Femur (tissue), 1 donor: ENCODE measurements at places on chromosomes 4 and X.

DNA sequence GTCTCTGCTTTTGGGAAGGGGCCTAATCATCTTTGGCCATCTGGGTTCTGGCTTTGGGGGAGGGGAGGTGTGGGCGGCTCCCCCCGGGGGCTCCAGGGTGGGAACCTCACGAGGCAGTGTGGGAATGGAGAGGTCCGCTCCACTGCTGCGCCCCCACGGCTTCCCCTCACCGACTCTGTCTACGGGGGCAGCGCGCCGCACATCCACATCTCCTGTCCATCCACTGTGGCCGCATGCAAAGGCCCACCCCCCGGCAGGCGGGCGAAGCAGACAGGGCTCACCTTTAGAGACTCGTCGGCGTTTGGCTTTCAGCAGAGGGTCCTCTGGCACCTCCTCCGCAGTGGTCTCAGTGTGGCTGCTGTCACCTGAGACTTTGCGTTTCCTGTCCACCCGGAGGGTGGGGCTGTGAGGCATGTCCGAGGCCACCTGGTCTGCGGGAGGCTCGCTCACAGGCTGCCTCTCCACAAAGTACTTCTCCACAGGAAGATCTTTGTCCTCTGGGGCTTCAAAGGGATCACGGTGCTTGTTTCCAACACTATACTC, 33.6 kb downstream of the BCOR start:
- no peak for DNase-seq

GRCh38 chrX:153526801-153527200, 9.4 kb downstream of the ATP2B3 start:
- no peak for DNase-seq

- no peak for DNase-seq
Observed at GRCh38 chr4:147408189-147408588, 72.7 kb upstream of the EDNRA start.

- DNase-seq, result no peak
Observed at GRCh38 chr4:18100657-18101056, 79.1 kb upstream of the LCORL start.

DNA sequence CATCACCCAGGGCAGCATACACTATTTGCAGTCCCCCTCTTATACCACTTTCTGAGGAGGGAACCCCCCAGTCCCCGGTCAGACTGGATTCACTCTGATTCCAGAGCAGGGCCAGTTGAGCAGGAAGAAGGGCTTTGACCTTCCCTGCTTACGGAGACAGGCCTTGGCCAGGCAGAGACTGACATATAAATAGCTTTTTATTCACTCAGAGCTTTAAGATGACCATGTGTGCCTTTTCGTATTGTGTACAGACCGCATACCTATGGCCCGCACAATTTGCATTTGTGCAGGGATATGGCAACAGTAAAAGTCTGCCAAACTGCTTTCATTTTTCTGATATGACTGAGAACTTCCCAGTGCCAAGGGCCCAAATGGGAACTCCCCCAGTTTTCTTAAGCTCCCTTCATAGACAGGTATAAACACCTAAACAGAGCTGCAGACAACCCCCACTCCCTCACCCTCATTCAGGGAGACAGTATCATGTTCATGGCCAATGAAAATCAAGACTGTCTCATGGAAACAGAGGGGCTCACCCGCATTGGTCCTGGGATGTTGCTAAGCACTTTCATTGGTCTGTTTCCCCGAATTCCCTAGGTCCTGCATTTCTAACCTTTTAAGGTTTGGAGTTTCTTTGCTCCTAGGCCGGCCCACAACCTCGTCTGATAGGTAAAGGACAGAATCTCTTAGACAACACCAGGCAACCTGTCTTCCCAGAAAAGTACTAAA, 86.0 kb downstream of the RTL5 start:
- DNase-seq, result peak; percentile 16

- DNase-seq, result no peak
Observed at GRCh38 chrX:153806999-153807575, 12.6 kb downstream of the SSR4 start.

- DNase-seq, result no peak
Observed at GRCh38 chrX:154812341-154813101, 7.2 kb upstream of the MPP1 start.

DNA sequence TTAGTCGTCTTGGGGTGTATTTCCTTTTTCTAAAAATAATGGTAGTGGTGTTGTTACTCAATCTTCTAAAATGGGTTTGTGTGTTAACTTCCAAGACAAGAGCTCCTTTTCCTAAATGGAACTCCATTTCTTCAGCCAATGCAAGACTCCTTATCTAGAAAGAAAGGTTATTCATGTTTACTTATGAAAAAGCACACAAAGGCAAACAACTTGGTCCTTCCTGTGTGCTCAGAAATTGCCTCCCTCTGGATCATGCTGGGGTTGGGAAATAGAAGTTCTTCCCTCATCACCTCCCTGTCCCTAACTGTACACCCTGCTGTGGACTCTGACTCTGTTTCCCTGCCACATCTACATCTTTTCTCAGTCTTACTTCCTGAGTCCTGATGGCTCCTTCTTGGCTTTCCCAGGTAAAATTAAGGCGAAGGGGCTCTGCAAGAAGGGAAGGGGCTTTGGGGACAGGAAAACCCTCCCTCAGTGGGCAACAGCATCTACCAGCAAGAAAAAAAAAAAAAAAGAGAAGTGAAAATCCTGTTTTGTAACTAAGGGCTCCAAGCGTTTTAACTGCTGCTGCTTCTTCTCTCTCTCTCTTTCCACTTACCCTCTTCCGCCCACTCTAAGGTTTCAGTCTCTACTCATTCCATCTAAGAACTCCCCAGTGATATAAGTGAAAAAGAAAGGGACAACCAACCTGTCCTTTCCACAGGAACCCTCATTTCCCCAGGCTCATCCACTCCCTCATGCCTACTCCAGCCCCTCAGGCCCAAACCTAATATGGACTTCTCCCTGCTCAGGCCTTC, 19.8 kb upstream of the TASL start:
- no peak for DNase-seq

DNA sequence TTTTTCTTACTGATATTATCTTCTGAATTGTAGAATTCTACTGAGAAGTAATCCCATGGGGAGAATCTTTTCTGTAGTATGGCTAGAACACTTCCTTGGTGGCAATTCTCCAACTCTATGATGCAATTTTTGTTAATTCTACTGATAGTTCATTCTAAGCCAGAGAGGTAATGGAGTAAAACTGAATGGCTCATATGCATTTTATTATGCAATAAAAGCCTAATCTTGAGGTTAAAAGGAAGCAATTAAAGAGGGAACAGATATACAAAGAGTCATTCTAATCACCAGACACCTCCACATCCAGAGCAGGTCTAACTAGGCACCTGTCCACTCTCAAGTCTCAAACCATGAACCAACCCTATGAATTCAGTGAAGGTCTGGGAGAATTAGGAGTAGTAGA, 9.7 kb downstream of the RAP2C start:
- no peak for DNase-seq

DNA sequence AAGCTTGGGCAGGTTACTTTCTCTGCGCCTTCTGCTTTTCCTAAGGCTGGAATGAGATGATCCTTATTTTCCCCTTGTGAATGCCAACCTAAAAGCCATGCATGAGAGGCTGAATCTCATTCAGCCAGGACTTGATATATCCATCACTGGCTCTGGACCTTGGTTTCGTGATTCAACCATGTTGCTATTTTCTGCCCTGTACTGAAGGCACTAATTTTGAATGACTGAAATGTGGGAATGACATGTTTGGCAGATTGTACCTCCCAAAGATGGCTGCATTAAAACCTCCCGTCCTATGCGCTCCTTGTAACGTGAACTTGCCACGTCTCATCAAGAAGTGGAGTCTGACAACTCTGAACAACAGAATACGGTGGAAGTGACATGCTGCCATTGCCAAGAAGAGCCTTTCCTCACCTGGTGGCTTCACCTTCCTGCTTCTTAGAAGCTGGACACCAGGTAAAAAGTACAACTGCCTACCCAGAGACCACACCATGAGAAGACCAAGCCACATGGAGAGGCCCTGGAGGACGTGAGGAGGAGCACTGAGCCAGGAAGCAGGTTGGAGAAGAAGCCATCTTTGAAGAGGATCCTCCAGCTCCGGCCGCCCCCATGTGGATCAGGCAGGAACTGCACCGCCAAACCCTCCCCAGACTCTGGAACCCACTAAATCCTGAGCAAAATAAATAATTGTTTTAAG, 174.5 kb downstream of the NSUN7 start:
- DNase-seq, result peak; percentile 58

GRCh38 chr4:23889391-23889790, 456 bp downstream of the PPARGC1A start:
- no peak for DNase-seq

DNA sequence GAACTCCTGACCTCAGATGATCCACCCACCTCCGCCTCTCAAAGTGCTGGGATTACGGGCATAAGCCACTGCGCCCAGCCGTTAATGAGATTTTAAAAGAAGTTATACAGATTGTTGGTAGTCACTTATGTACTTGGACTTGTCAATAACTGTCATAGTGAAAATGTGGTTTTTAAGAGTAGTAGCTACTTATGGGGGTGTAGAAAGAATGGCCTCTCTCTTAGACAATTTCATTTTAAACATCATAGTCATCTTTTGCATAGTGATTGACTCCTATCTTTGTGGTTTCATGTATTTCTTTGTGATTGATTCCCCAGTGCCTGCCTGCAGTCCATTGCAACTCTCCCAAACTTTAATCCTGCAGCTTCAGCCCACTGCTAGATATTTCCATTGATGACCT, 17.4 kb downstream of the FAM199X start:
- DNase-seq, result no peak

DNA sequence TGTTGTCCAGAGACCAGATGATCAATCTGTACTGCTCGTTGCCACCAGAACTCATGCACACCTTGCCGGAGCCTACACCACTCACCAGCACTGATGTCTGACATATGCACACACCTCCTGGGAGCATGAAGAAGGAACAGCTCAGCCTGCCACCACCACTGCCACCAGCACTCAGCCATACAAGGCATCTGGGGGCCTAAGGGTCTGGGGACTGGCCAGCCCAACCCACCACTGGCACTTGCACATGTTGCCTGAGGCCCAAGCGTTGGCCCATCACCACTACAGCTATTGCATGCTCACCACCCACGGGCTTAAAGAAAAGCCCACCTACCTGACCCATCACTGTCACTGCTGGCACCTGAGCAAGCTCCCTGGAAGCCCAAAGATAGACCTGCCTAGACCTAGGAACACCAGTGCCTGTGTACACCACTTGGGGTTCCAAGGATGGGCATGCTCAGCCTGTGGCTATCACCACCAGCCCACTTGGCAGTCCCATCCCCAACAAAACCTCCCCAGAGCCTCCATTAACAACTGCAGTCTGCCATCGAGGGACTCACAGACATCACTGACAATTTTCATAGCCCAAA, 174.3 kb upstream of the GRID2 start:
- DNase-seq, result no peak

- peak; percentile 48 for DNase-seq
Observed at GRCh38 chrX:71652405-71652804, 14.9 kb upstream of the LOC101059915 start.
